Fibroblast of lung (primary cell): ENCODE measurements at places on chromosomes 1 and 21. TPM values are rescaled to one million over a fixed set of nuclear protein-coding genes. Genes with fewer than 3 reads are reported as not detected.

Gene PLA2G2A
- 0.77 TPM in 1 of 2 replicates, not detected in the other for total RNA-seq

Gene INSRR
- total RNA-seq, result not detected in 2 replicates

Gene CELA2A
- not detected in 2 replicates for total RNA-seq

Gene LRRC39
- 0.50 and 0.51 TPM in 2 replicates for total RNA-seq

Gene NTNG1
- total RNA-seq, result 4.4 and 8.6 TPM in 2 replicates

Gene DNM3
- 1.8 and 3.6 TPM in 2 replicates for total RNA-seq

Gene RPE65
- total RNA-seq, result not detected in 2 replicates

Gene TMEM269
- total RNA-seq, result 0.17 TPM in 1 of 2 replicates, not detected in the other

Gene KCNK1
- 2.6 and 2.8 TPM in 2 replicates for total RNA-seq

Gene AMY1C
- total RNA-seq, result not detected in 2 replicates

Gene OR2T2
- total RNA-seq, result not detected in 2 replicates

Gene ABCG1
- total RNA-seq, result under 0.01 and 0.77 TPM in 2 replicates

Gene LCE1F
- total RNA-seq, result not detected in 2 replicates

Gene CYP4A11
- not detected in 2 replicates for total RNA-seq

Gene FAM110D
- total RNA-seq, result not detected in 2 replicates

Gene ARHGAP30
- total RNA-seq, result not detected in 2 replicates

Gene LCE1B
- total RNA-seq, result not detected in 2 replicates

Gene ADAMTS5
- 3.9 and 4.3 TPM in 2 replicates for total RNA-seq

Gene MUTYH
- 15.7 and 17.5 TPM in 2 replicates for total RNA-seq

Gene KCNA3
- total RNA-seq, result 3.3 and 5.6 TPM in 2 replicates

Gene RC3H1
- total RNA-seq, result 12.8 and 17.5 TPM in 2 replicates

Gene TSNAX
- total RNA-seq, result 28.8 and 30.2 TPM in 2 replicates

Gene PKP1
- under 0.01 TPM in 2 replicates for total RNA-seq

Gene TRNP1
- total RNA-seq, result 10.8 and 16.2 TPM in 2 replicates

Gene SEC16B
- total RNA-seq, result 1.0 and 3.1 TPM in 2 replicates

Gene FAM177B
- total RNA-seq, result not detected in 2 replicates

Gene APOBEC4
- total RNA-seq, result not detected in 2 replicates

Gene MTFR1L
- 38.3 and 41.1 TPM in 2 replicates for total RNA-seq

Gene RHOU
- total RNA-seq, result 11.4 and 20.8 TPM in 2 replicates

Gene CSF1
- total RNA-seq, result 29.0 and 48.9 TPM in 2 replicates

Gene RPS27
- 2,666 and 2,883 TPM in 2 replicates for total RNA-seq

Gene VWA5B1
- total RNA-seq, result not detected in 2 replicates

Gene CHD5
- total RNA-seq, result under 0.01 TPM in 2 replicates

Gene CLDN19
- total RNA-seq, result not detected in 2 replicates

Gene RNU1-1
- under 0.01 and 3,997 TPM in 2 replicates for total RNA-seq

Gene LIPI
- not detected in 2 replicates for total RNA-seq

Gene CRABP2
- total RNA-seq, result 33.4 and 70.4 TPM in 2 replicates

Gene CA6
- not detected in 2 replicates for total RNA-seq

Gene LCE1C
- not detected in 2 replicates for total RNA-seq

Gene MFAP2
- 10.0 and 16.2 TPM in 2 replicates for total RNA-seq

Gene ALX3
- not detected in 2 replicates for total RNA-seq

Gene TDRD5
- not detected in 2 replicates for total RNA-seq

Gene ASAP3
- 73.2 and 79.1 TPM in 2 replicates for total RNA-seq

Gene NBPF4
- not detected in 2 replicates for total RNA-seq

Gene KCNK2
- total RNA-seq, result 2.8 and 6.4 TPM in 2 replicates
